Skeletal muscle cell (primary cell): ENCODE measurements at places on chromosomes 3 and 15.

DNA sequence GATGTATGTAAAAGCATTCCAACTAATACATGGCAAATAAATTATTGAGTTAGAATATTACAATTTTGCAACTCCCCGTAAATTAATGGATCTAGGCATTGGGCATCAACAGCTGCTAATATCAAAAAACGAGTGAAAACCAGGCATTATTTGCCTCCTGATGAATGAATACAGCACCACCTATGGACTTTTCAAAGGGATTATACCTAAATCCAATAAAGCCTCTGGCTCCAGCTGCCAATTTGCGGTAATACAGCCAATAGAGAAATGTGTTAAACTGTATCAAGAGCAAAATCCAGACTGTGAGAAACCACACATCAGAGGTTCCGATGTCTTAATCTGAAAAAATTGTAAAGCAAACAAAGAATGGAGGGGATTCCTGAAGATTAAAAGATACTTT lies 16.3 kb upstream of the A4GNT start:
- no peak for DNase-seq

- no peak for DNase-seq
Observed at GRCh38 chr3:19487386-19487785, 339.1 kb downstream of the KCNH8 start.

- DNase-seq, result no peak
Observed at GRCh38 chr3:37997791-37998370, 7.3 kb downstream of the VILL start.

- DNase-seq, result peak; percentile 76
Observed at GRCh38 chr3:190001426-190001825, 119.3 kb downstream of the P3H2 start.

- DNase-seq, result no peak
Observed at GRCh38 chr15:79093352-79093935, 2.9 kb upstream of the RASGRF1 start.

- DNase-seq, result no peak
Observed at GRCh38 chr3:1251282-1252060, 158.6 kb downstream of the CNTN6 start.

GRCh38 chr15:80710635-80711554 lies 15.8 kb downstream of the ABHD17C start:
- no peak for DNase-seq

DNA sequence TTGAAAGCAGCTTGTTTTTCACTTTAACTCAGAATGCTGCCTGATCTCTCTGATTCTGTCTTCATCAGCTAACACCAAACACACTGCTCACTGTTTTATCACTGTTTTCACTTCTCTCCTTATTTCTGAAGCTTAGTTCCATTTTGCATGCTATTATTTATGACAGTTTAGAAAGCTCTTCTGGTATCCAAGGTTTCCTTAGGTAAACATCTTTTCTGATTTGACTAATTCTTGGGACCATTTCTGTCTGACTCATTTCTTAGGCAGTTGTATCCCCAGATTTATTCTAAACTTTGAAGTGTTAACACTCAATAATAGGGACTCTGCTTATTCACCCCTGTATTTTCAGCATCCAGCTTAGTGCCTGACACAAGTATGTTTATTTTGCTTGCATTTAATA lies 167.7 kb downstream of the BCHE start:
- peak; percentile 2 for DNase-seq

GRCh38 chr15:87387766-87388165 lies 868.8 kb downstream of the NTRK3 start:
- DNase-seq, result no peak

DNA sequence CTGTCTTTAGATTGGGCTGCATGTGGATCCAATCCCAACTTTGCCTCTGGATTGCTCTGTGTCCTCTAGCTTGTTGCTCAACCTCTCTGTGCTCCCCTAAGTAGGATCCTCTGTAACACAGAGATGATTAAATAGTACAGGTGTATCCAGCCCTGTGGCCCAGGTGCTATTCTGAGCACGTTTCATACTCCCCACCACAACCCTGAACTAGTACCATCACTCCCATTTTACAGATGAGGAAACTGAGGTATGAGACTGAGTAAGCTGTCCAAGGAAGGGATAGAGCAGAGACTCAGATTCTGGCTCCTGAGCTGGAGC lies 7.2 kb downstream of the ISG20 start:
- no peak for DNase-seq
